ENCODE measurements at places on chromosomes 7 and 10.
A peak's percentile ranks its signal among the peaks of the same experiment; 100 is the strongest.

GRCh38 chr10:102650655-102651454, 6.6 kb downstream of the TRIM8 start:
- no peak for DNase-seq

DNA sequence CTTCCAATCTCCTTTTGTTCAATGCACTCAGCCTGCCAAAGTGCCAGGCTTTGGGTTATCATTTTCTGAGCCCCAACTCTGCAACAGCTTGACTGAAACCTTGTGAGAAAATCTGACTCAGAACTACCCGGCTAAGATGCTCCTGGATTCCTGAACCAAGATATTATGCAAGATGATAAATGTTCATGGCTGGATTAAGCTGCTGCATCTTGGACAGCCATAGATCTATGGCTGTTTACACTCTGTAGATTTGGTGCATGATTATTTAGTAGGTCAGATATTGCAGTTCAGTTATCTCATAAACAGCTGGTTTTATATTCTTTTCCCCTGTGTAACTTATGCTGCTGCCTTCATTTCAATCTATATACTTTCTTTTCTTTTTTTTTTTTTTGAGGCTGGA, 243.5 kb downstream of the GATA3 start:
- DNase-seq = no peak

GRCh38 chr10:88064608-88065382, 201.4 kb downstream of the PTEN start:
- DNase-seq = peak; percentile 70

- no peak for DNase-seq
Measured at GRCh38 chr10:27158421-27158820, 3.3 kb downstream of the MASTL start.

DNA sequence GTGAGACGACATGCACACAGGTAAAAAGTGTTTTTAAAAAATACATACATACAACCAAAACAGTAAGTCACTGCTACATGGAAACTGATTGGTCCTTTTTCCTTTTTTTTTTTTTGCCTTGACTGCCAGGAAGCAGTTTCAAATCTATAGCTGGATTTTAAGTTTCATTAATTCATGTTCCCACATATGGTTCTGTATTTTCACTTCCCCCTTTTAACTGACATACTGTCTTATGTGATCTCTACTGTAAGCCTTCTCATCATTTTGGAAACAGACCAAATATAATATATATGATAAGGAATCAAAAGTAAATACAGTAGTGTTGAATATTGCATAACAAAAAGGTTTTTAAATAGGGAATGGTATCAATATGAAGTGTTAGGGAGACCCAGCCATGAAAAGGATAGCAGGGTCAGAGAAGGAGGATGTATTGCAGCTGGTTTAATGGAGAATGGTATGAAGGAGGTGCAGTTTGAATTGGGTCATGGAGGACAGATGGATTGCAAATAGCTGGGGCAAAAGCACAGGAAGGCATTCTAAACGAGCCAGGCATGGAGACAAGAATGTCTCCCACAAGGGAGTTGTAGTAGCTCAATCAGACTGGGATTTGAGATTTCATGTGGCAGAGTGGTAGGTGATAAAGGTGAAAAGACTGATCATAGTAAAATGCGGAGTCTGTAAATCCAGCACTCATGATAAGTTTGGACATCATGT, 5.4 kb downstream of the CAV1 start:
- no peak for DNase-seq

- no peak for DNase-seq
Measured at GRCh38 chr10:77798940-77799339, 127.6 kb downstream of the DLG5 start.

DNA sequence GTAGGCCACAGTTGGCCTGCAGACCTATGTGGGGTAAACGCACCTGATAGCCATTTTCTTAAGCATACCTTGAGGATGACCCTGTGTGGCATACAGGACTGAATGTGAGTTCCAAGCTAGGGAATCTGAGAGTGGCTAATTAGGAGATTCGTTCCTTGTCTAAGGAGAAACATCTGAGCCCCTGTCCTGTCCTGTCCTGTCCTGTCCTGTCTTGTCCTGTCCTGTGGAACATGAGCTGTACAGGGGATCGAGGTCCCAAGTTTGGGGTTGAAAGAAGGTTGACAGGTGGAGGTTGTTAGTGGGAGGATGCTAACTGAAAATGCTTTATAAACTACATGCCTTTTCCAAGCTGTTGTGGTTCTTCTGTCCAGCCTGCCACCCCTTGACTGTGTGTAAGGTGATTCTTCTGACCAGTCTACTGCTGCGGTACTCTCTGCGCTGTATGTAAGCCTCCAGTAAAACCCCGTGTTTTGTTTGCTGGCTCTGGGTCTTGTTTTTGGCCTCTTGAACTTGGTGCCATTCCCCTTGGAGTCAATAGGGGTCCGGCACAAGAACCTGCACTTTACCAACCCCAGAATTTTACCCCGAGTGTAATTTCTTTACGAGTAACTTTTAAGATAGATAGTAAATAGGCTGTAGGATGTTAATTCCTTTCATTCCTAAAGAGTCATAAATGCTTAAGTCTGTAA, 26.4 kb downstream of the ZNRF2 start:
- DNase-seq = no peak

DNA sequence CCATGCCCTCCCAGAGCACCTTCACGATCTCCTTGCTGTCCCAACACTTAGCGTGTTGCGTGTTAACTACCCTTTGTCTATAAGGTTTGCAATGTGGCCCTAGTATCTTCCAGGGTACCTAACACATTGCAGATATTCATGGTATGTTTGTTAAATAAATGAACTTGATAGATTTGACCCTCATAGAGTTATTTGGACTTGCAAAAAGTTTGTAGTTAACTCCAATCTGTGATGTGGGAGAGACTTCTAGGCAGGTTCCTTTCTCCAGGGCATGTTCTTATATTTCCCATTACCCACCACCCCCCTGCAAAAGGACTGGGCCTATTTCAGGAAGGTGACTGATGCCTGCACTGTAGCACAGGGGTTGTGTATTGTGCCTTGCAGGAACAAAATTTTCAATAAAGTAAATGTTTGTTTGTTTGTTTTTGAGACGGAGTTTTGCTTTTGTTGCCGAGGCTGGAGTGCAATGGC, 612 bp downstream of the HILPDA start:
- DNase-seq = peak; percentile 27

- peak; percentile 47 for DNase-seq
Measured at GRCh38 chr10:97550336-97551149, 22.0 kb upstream of the ANKRD2 start.

DNA sequence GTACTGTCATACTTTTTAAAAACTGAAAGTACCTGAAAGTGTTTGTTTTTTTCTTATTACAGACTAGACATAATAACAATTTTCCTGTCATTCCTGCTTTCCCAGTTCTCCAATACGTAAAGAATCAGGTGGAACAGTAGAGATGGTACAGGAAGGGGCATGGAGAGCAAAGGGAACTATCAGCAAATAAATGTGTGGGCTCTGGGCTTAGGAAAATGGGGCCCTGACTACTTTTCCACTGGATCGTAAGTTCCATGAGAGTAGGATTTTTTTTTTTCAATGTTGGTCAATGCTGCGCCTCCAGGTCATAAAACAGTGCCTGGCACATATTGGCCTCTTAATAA, 15.2 kb upstream of the FAS start:
- no peak for DNase-seq

DNA sequence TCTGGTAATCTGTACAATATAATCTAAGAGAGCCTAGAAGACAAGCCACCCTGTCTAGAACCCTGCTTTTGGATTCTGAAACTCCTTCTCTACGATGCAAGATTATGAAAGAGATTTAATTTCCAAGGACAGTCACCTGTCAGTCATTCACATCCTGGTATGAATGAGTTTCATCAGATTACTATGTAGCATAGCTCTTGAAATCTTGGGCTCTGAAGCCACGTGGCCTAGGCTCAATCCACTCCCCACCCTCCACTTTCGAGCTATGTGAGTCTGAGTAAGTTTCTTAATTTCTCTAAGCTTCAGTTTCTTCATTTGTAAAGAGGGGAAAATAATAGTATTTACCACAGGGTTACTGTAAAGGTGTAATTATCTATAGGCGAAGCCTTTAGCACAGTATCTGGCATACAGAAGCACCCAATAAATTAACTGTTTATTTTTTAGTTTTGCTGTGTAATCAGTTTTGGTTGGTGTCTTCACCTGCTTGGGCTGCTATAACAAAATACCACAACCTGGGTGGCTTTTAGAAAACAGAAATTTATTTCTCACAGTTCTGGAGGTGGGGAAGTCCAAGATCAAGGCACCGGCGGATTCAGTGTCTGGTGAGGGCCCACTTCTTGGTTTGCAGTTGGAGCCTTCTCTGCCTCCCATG, 71.3 kb downstream of the MYOF start:
- DNase-seq = no peak

DNA sequence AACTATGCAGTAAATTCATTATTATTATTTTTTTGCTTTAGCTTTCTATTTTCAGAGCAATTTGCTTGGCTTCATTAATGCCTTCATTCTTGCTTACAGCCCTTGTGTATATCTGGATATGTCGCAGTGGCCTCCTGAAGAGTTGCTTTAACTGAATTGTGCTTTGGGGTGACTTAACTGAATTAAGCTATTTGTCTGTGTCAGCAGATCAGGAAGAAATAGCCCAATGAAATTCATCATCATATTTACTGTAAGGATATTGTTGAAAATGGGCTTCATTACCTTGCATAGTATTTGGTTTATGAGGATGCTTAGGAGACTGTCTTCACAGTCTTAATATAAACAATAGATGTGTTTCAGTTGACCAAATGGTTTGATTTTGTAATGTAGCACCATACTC, 59.7 kb upstream of the PIP4K2A start:
- no peak for DNase-seq

DNA sequence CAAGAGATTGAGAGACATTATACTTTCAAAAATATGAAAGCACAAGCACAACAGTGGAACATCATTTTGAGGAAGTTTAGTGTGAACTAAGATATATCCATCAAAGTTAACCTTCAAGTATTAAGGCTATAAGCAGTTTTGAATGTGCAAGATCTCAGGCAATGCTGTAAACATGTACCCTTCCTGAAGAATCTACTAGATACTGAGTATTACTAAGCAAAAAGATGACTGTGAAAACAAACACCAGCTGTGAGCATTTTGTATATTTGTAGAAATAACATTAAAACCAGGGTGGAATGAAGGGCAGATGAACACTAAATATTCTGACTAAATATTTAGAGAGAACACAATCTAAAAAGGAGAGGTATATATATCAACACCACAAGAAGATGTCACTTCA, 41.3 kb upstream of the ADRA2A start:
- DNase-seq = no peak

DNA sequence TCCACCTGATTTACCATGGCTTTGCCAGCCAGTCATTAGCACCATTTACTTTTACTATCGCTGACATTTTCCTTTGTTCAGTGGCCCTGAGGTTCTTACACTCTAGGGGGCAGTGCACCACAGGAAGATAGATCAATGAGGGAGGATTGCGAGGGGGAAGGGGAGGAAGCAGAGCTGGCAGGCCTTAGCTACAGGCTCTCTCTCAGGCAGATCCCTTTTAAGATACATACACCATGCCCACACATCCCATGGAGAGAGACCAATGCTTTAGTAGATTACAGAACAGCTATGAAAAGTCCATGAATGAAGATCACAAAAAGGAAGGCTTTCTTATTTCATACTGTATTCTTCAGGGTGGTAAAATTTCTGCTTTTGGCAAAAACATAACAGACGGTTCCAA, 47.4 kb downstream of the DENND11 start:
- DNase-seq = peak; percentile 92

DNA sequence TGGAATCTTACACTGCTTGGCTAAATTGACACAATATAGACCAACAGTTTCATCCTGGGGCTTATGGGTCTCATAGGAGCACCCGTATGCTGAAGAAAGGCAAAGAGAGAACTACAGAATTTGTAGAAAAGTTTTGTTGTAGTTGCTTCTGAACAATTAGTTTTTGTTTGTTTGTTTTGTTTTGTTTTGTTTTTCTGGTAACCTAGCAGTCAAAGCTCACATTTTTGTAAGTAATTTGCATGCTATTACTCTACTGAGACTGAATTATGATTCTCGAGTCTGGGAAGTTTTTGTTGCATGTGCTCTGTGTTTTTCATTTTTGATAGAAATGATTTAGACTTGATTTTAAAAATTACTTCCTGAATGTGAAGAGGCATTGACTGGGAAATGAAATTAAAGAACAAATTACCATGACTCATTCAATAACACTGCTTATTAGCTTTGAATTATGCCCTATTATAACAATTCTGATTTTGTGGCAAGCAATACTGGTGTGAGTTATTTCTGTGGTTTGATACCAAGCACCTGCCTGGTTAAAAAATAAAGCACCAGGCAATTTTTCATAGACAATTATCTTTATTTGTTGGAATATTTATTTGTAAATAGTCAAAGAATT, 438 bp downstream of the LSMEM1 start:
- DNase-seq = no peak

GRCh38 chr10:61164458-61165160, 220.6 kb upstream of the RHOBTB1 start:
- peak; percentile 13 for DNase-seq

DNA sequence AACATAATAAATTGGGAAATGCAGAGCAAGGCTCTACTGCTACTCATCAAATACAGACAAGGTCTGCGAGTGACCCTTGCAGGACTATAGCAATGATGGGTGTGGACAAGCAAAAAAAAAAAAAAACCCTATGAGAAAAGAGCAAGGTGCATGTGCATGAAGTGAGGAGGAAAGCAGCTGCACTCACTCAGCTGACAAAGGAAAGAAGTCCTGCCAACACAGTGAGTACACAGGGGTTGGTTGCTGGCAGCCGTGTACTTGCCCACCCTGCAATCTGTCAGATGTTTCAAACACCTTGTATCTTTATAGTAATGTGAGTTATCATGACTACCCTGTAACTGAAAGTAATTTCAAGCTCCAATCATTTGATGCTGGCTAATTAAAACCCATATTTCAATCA, 20.5 kb downstream of the CHCHD3 start:
- DNase-seq = no peak

- DNase-seq = peak; percentile 47
Measured at GRCh38 chr10:79473496-79474095, 28.2 kb upstream of the ZCCHC24 start.

All from hematopoietic multipotent progenitor cell treated with erythropoietin and hydrocortisone succinate and interleukin-3 and kit ligand, for 6 days (in vitro differentiated cells).